Stimulated activated CD4-positive, alpha-beta T cell treated with anti-CD3 and anti-CD28 coated beads, Interleukin-4, amount 100 ng/mL, for 24 hours (primary cell): ENCODE measurements at places on chromosomes 16 and 17.

DNA sequence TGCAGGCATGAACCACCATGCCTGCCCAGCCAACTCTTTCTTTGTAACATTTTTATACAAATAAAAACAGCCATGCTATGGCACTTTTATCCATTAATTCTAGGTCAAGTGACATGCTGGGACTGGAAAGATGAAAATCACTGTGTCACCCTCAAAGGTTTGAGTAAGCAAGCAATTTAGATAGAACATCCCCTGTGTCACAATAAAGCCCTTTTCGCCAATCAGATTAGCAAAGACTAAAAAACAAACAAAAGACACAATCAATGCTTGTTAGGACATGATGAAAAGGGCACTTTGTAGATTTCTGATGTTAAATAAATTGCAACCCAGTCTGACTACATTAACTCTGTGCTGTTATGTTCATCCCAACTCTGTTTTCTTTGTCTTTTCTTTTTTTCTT is 26.4 kb downstream of the CHP2 start:
- no peak for DNase-seq

- peak; percentile 54 for DNase-seq
Measured at GRCh38 chr16:68800257-68800875, 43.0 kb upstream of the TANGO6 start.

GRCh38 chr17:75412455-75413317 is 7.2 kb upstream of the GRB2 start:
- DNase-seq, result peak; percentile 76

DNA sequence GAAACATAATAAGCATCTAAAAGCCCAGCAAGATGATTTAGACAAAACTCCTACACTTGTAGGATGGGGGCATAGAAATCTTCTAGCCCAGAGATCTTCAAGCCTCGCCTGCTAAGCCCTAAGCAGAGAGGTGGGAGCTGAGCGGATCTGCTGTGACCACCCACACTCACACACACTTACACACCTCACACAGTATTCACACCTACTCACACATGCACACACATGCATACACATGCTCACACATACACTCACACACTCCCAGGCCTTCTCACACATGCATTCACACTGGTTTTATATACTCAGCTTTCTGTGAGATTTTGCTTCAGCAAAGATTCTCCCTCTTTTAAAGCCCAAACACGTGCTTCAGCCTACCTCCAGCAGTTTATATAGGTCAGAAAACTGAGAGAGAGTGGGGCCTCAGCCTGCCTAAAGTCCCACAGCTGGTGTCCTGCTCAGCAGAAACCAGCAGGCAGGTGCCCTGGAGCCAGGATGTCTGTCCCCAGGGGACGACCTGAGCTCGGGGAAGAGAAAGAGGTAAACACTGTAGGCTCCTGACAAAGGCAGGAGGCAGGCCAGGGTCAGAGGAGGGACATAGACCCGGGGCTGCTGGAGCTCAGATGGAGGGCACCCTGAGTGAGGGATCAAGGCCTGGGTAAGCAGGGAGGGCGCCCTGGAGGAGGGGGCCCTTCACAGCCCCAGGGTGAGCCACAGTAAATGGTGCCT is 12.0 kb upstream of the KRT19 start:
- DNase-seq, result no peak

GRCh38 chr16:54027995-54028394 is 258.6 kb downstream of the IRX3 start:
- no peak for DNase-seq

DNA sequence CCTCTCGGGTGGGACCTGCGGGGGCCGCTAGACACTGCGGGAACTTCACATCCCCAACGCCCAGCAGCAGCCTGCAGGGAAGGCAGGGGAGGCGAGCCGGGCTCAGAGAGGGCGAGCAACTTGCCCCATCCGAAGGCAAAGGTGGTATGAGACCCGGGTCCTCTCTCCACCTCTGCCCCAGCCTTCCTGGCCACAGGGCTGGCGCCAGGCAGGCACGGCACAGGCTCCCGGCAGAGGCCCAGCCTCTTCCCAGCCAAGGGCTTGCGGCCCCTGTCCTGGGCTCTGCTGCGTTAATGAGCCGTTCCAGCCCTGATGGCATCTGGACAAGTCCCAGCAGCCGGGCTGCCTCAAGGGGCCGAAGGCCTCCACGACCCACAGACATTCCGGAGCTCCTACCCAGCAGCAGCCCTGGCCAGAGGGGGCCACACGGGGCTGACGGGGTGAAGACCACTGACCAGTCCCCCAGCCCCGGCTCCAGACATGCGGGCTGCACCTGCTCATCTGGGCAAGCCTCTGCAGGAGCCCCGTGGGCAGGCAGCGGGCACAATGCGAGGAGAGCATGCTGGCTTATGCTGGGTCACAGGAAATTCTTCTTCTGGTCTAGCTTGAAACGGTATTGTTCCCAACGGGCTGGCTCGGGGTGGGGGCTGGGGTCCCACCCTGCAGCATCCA is 1.2 kb upstream of the HS3ST6 start:
- DNase-seq, result no peak

DNA sequence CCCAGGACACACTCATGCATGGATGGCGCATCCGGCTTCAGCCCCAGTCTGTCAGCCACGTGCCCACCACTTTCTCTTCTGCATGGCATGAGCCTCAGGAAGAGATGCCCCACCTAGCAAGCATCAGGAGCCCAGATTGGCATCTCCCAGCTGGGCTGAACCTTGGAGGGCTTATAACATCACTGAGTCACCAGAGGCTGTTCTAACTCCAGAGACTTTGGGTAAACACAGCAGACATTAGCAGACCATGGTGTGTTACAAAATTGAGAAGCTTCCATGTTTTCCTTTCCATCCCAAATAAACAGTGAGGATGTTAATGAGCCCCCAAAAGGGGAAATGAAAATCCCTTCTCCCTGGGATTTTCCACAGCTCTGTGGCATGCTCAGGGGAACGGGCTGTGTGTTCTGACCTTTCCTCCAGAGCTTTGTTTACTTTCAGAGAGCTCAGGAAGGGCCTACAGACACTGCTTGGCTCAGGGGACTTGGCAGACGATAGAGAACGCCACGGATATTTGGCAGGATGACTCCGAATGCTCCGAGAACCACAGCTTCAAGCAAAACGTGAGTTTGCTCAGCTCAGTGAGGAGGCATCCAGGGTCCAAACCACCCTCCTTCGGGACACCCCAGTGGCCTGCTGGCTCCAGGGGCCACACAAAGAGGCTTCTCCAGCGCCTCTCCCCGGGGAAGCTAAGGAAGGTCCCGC is 16.5 kb downstream of the GLP2R start:
- DNase-seq, result no peak

GRCh38 chr16:58035356-58036170 is 10.0 kb downstream of the MMP15 start:
- DNase-seq, result no peak

GRCh38 chr16:26772503-26772902 is 294.2 kb upstream of the C16orf82 start:
- no peak for DNase-seq
